ENCODE measurements at places on chromosomes 7 and 10.

DNA sequence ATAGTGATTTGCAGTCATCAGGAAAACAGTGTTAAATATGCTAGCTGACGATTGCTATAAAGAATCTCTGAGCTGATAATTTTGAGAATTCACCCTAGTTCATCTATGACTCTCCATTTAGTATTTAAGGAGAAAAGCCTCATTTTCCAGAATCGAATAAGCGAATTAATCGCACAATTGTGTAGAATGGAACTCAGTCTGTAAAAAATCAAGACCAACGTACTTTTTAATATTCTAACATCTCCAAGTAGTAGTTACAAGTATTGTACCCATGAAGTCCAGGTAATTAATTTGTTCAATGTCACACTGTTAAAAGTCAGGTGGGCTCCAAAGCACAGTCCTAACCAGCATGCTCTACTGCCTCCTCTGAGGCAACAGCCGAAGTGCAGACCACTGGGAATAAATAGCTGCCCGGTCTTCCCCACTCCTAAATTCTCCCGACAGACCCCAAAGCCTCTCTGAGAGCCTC, 380 bp upstream of the AGBL3 start:
- no peak for DNase-seq

GRCh38 chr7:103870664-103871063, 118.8 kb downstream of the RELN start:
- DNase-seq: no peak

DNA sequence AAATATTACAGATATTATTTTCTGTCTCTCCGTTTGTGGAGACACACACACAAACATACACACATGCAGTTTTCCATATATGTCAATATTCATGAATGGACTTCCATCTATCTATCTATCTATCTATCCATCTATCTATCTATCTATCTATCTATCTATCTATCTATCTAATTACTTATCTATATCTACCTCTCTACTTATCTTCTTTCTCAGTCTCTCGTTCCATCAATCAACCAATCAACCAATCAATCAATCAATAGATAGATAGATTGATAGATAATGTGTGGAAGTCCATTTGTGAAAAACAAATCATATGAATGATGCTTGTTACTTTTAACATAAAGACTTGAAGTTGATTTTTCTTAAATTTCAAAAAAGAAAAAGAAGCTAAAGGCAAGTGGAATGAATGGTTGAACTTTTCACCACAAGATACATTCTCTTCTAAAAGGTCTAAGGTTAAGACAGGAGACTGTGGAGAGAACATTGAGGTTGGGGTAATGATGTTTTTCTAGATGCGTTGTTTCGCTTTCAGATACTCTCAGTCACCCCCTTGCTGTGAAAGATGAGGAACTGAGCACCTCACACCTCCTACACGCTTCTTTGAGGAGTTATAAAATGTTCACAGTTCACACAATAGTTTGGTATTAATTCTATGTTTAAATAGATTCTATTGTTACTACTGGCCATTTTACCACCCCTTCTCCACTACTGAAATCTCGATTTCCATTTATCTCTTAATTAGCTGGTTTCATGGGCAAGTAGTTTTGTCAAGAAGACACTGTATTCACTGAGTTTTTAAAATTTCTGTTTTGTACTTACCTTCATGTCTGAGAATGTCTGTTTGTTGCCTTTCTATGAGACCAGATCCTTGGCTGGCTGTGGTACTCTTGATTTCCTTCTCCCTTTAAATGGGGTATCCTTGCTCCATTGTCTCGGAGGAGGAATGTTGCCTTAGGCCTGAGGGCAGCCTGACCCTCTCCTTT, 114.1 kb downstream of the EMX2 start:
- no peak for DNase-seq

DNA sequence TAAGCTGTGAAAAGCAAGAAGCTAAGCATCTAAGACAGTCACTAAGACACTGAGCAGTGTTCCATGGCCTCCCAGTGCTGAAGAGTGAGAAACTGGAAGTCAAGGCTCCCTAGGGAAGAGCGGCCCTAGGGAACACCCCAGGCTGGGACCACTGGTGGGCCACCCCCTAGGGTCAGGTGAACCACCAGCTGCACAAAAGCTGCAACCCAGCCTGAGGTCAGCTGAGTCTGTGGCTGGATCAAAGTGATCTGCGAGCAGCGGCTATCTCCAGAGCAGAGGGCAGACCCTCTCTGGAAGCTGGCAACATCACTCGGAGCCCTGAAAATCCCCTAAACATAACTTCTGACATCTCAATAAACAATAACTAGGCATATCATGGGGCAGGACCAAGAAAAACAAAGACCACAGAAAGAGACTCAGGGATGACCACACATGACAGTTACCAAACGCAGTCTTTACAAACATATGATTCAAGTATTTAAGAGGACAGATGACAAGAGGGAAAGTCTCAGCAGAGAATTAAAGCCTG, 125.8 kb downstream of the DLG5 start:
- no peak for DNase-seq

DNA sequence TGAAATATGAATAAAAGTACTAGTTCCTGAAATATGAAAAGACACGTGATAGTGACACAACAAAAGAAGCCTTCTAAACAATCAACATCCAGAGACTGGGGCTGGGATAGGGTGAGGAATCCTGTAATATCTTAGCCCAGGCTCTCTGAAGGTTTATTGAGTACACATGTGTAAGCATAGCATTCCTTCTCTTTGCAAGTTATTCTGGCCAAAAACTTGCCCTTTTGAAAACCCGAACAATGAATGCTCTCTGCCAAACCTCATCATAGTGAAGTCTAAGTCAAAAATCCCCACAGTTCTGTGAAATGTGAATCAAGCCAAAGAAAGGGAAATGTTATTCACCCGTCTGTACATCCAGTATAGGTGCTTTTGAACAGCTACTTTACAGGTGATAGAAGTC, 11.6 kb downstream of the SEMA3D start:
- DNase-seq: no peak

DNA sequence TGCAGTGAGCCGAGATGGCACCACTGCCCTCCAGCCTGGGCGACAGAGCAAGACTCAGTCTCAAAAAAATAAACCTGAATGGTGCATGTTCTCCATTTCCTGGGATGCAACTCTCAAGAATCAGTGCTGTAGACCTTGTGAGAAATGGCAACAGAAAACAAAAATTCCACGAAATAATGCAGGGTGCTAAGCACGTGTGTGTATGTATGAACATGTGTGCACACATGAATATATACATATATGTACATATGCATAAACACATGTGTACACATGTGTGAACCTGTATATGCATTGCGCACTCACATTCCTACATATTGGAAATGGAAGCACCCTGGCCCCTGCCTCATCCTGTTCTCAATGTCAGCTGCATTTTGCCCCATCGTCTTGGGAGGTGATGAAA, 548.5 kb downstream of the TCERG1L start:
- DNase-seq: no peak

DNA sequence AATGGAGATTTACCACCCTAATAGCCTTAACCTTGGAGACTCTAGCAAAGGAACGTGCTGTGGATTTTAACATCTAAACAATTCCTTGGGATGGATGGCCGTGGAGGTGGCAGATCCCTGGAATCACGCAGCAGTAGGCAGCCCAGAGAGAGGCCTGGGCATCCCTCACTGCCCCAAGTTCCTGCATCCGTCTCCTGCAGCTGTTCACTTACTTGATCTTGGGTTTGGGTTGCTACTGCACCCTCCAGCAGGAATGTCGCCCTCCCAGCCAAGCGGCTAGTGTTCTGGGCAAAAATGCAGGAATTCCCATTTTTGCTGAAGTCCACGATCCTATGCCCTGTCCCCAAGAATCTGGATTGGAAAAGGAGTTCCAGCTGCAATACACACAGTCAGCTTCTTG, 166.7 kb upstream of the SH2B2 start:
- no peak for DNase-seq

DNA sequence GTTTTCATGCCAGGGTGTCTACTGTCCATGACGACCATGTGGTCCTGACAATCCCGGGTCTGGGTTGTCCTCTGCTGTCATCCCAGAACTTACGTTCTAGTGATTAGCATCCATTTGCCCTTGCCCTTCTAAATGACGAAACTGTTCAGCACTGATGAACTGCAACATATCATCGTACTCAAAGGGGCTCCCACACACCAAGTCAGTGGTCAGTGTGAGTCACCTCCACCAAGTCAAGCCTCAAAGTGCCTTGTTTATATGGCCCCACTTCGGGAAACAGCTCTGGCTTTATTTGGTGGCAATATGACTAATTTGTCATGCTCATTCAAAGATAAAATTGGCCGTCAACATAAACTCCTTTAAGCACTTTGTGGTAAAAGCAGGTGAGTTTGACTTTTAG, 110.7 kb downstream of the FRMD4A start:
- no peak for DNase-seq

DNA sequence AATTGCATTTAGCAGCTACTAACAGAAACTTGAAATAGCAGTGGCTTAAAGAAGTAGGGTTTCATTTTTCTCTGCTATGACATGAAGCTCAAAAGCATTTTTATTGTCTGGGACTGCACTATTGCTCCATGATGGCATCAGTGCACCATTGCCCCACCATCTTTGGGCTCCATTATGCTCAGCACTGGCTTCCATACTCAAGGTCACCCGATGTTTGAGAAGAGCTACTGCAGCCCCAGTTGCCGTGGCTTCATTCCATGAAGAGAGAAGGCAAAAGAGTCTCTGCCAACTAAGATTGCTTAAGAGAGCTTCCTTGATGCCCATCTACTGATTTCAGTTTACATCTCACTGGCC, 192.2 kb upstream of the LRGUK start:
- no peak for DNase-seq

GRCh38 chr7:72709909-72710308, 118.1 kb downstream of the TYW1B start:
- no peak for DNase-seq

- no peak for DNase-seq
These were observed 6.7 kb downstream of the EIF4EBP2 start for GRCh38 chr10:70410608-70411007.

DNA sequence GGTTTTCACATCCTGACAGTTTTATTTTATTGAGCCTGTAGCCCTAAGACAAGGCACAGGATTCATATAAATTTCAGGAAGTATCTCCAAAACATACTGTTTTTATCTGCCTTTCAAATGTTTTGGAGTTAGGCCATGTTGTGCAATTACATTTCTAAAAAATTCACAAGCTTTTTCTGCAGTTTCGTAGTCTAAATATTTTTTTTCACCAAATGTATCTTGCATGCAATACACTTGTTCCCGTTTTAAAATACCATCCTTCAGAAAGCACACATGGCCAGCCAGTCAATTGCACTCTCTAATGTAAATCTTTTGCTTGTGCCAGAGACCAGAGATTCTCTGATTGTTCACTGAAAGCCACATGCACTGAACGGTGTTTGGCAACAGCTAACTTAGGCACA, 161.5 kb upstream of the PRKCQ start:
- no peak for DNase-seq

DNA sequence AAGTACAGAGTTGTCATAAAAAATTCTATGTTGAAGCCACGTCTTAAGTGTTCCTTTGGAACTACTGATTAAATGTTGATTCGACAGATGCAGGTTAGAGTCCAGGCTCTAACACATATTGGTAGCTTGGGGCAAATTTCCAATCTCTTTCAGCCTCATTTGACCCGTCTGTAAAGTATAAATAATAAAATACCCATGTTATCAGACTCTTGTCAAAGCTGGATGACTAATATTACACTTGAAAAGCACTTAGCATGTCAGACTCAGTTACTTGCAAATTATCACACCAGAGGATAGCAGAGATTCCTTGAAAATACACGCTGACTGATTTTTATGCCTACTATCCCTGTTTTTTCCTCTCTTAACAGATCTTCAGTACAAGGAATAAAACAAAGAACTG, 18.1 kb upstream of the MACC1 start:
- DNase-seq: no peak

DNA sequence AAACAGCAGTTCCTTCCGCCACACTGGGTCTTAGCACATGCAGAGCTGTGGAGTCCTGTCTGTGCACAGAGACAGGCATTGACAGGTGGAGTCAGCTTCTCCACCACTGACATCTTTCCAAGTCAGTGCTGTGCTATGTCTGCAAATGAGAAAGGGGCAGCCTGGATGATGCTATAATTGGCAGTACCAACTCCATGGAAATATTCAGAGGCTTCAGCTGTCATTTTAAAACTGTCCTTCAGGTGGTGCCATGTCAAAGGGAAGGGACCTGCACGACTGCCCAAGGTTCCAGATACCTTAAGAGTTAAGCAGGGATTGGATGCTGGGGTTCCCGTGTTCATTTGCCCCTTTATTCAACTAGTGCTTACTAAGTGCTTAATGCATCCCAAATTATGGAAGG, 258.0 kb upstream of the PRKCQ start:
- no peak for DNase-seq

GRCh38 chr7:133945497-133945896, 181.6 kb upstream of the LRGUK start:
- no peak for DNase-seq

DNA sequence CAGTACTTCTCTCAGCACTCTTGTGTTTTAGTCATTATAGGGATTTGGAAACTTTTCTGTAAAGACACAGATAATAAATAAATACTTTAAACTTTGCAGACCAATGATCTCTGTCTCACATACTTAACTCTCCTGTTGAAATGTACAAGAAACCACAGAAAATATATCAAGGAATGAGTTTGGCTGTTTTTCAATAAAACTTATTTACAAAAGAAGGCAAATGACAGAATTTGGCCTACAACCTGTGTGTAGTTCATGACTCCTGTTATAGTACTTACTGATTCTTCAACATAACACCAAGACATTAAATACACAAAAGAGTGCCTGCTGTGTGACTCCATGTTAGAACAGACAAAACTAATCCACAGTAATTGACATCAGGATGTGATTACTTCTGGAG, 510.0 kb upstream of the PHF14 start:
- DNase-seq: no peak

GRCh38 chr7:102140952-102141370, 145.7 kb upstream of the SH2B2 start:
- no peak for DNase-seq

DNA sequence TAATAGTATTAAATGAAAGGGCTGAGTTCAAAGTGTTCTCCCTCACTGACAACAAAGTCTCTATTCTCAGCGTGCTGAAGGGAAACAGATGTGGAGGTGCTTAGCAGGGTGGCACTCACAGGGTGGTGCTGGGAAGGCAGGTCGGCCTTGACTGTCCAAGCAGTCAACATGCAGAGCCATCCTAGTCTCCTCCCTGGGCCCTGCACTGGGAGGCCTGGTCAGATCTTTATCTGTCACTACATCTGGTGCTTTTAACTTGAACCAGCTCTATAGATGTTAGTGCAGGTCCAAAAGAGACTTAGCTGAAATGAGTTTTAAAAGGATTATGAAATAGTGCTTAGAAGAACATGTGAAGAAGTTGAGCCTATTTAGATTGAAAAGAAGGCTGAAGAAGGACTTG, 82.1 kb downstream of the AVL9 start:
- DNase-seq: no peak

Data from activated T-cell treated with anti-CD3 and anti-CD28 coated beads for 1 hour (primary cell).